Renal cortex interstitium (tissue), 15 donors: ENCODE measurements at places on chromosomes 12 and 14. TPM values are rescaled to one million over a fixed set of nuclear protein-coding genes. Genes with fewer than 3 reads are reported as not detected.

GPR84 gene
- 0.07 TPM for polyA plus RNA-seq

KCNK10 gene
- 0.37 TPM for polyA plus RNA-seq

RDH5 gene
- 46.1 TPM for polyA plus RNA-seq

BCL2L14 gene
- 0.40 TPM for polyA plus RNA-seq

PRB2 gene
- polyA plus RNA-seq: 0.30 TPM

MIPOL1 gene
- polyA plus RNA-seq: 8.9 TPM

VRTN gene
- not detected for polyA plus RNA-seq

JAG2 gene
- polyA plus RNA-seq: 8.1 TPM

TROAP gene
- polyA plus RNA-seq: 27.4 TPM
